Umbilical cord (tissue), 2 donors: ENCODE measurements at places on chromosomes 16 and 17. TPM values are rescaled to one million over a fixed set of nuclear protein-coding genes. Genes with fewer than 3 reads are reported as not detected.

- DNase-seq = no peak
Measured at GRCh38 chr16:22670044-22670536, 143.9 kb upstream of the HS3ST2 start.

DNA sequence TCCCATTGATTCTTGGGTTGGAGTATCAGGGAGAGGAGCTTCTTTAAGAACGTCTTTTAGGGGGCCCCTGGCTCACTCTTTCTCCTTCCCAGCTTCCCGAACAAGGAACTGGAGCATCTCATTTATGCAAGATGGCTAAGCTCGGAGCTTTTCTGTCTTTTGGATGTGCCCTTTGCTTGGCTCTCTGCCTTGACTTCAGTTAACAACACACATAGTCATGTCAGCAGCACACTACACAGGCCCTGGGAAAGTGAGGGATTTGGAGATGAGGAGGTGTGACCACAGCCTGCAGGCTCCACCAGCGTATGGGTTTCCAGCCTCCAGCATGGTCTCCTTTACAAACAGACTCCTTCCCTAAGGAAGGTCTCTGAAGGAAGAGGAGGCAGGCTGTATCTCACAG is 310.4 kb downstream of the SNX29 start:
- peak; percentile 92 for DNase-seq

GRCh38 chr17:66614469-66614868 is 220.4 kb upstream of the CACNG5 start:
- DNase-seq = no peak

RRAD gene
- total RNA-seq = 19.0 TPM

- peak; percentile 18 for DNase-seq
Measured at GRCh38 chr17:58279016-58279711, 1.6 kb downstream of the MPO start.

- peak; percentile 77 for DNase-seq
Measured at GRCh38 chr17:15351925-15352324, 10.5 kb upstream of the TEKT3 start.

- no peak for DNase-seq
Measured at GRCh38 chr17:4256952-4257351, 6.8 kb downstream of the ANKFY1 start.

- no peak for DNase-seq
Measured at GRCh38 chr17:4542726-4543191, 12.4 kb downstream of the MYBBP1A start.

DNA sequence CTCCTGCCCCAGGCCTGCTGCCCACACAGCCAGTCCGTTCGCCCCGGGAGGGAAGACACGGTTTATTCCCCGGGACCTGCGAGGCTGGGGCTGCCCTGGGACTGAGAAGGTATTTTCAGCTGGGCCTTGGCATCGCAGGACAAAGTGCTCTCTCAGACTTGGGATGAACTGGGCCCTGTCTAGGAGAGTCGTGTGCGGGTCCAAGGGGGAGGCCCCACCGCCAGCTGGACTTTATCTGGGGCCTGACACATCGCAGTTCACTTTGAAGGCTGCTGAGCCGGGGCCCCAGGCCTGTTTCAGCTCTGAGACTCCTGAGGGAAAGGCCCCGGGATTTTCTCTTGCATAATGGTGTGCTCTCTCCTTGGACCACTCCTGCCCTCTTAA is 6.8 kb downstream of the CRISPLD2 start:
- peak; percentile 98 for DNase-seq

- DNase-seq = no peak
Measured at GRCh38 chr17:44351961-44352827, 7.1 kb downstream of the GRN start.

OMG gene
- 9.9 TPM for total RNA-seq

COX6A2 gene
- not detected for total RNA-seq

KRTAP2-1 gene
- not detected for total RNA-seq

NPIPB6 gene
- total RNA-seq = not detected

- DNase-seq = peak; percentile 98
Measured at GRCh38 chr17:62625870-62626200, 1.6 kb upstream of the MRC2 start.

LHX1 gene
- 2.9 TPM for total RNA-seq

DNA sequence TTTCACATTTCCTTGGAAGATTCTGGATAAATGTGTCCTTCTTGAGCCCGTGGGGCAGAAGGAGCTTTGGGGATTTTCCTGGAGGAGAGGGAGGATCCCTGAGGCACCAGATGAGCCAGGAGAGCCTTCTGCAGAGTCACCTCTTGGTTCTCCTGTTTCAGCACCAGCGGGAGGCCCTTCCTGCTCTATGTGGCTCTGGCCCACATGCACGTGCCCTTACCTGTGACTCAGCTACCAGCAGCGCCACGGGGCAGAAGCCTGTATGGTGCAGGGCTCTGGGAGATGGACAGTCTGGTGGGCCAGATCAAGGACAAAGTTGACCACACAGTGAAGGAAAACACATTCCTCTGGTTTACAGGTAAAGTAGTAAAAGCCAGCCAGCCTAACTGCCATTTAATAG is 77.1 kb downstream of the ARSG start:
- DNase-seq = no peak

- no peak for DNase-seq
Measured at GRCh38 chr16:17499223-17499902, 28.6 kb upstream of the XYLT1 start.

DNA sequence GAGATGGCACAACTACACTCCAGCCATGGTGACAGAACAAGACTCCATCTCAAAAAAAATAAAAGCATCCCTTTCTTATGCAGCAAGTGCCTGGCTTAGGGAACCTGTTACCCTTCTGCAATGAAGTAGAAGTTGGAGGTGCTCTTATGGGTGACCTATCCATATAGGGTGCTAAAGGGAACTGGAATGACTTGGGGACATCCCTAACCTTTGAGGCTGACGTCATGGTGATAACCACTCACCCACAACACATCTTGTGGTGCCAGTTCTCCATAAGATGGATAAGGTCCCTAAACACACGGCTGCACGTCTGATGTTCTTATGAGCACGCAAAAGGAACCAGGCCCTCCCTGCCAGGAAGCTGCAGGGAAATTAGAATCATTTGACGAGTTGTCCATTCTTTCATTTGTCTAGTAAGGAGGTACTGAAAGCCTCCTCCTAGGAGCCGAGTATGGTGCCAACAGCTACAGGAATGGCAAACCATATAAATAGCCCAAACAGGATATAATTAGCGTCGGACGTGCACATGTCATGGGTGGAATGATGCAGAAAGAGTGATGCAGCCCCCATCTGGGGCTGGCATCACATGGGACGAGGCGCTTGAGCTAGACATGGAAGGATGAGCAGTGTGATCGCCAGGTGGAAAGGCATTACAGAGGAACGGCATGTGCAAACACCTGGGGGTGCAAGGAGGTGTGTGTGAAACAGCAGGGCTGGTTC is 52.5 kb downstream of the ARHGAP27 start:
- no peak for DNase-seq

RMI2 gene
- total RNA-seq = 17.1 TPM

- no peak for DNase-seq
Measured at GRCh38 chr17:66782851-66783250, 52.1 kb upstream of the CACNG5 start.

SPN gene
- total RNA-seq = 0.96 TPM

RNF157 gene
- 0.96 TPM for total RNA-seq

GRCh38 chr17:42403150-42403549 is 14.9 kb upstream of the STAT3 start:
- DNase-seq = no peak

ABCC12 gene
- not detected for total RNA-seq

PIRT gene
- 0.24 TPM for total RNA-seq

GRCh38 chr17:72677108-72677507 is 415.4 kb downstream of the SLC39A11 start:
- no peak for DNase-seq

DNA sequence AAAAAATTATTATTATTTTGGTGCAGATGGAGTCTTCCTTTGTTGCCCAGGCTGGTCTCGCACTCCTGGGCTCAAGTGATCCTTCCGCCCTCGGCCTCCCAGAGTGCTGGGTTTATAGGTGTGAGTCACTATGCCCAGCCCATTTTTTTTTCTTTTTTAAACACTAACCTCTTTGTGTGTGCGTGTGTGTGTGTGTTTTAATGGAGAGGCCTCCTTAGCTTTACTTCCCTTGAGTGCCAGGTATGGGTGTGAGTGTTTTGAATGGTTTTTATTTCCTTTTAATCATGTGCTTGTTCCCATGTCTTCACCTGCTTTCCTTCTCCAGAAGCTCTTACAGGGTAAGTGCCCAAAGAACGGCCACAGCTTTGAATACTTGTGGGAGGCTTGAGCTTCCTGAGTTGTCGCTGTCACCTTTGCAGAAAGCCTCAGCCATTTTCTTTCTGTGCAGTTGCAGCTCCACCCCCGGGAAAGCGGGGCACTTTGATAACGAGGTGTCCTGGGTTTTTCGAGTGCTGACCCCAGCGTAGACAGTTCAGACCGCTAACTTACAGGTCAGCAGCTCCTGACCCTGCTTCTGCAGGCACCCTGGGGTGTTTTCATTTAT is 22.6 kb downstream of the AKAP1 start:
- no peak for DNase-seq

- no peak for DNase-seq
Measured at GRCh38 chr17:55601874-55602364, 90.7 kb upstream of the SMIM36 start.

DNA sequence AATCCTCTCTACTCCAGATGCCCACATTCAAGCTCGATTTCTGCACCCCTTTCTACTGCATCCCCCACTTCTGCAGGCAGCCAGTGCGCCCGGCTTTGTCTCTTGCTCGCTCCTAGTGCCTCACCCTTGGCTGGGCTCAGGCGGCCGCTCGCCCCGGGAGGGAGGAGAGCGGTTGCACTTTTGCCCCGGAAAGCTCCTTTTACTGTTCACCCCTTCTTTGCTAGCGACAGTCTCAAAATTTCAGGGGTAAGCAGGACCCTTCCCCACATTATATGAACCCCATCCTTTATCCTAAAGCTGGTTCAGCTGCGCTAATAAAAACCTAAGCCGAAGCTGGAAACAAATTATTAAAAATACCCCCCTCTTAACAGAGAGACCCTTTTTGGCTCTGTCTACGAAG is 1.0 kb downstream of the HOXB5 start:
- no peak for DNase-seq

DNA sequence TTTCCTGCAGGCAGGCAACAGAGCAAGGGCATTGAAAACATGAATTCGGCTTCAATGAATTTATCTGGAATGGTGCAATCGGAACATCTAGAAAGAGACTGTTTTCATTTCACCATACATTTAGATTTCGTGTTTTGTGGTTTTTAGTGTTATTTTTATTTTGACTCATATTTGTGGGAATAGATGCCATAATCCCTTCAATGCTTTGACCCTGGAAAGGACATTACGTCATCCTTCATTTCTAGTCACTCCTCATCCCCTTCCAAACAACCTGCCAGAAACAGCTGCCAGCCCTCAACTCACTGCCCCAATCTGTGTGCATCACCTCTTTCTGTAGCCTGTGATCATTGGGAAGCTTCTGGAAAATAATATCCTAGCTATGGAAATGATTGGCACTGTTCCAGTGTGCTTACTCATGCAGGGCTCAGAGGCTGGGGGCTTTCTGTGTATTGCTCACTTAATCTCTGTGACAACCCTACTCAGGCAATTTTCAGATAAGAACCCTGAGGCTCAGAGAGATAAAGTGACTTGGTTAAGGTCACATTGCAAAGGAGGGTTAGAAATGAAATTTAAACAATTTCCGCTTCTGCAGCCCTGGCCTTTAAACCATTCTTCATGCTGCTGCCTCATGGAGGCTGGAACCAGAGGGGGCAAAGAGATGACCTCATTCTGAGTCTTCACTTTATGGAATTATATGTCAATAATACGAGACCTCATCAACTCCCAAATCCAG is 9.5 kb upstream of the KSR1 start:
- peak; percentile 87 for DNase-seq

HID1 gene
- 8.9 TPM for total RNA-seq

NLRC3 gene
- 9.1 TPM for total RNA-seq

- DNase-seq = peak; percentile 64
Measured at GRCh38 chr16:5490499-5490898, 392.9 kb upstream of the EEF2KMT start.

MYH2 gene
- 0.72 TPM for total RNA-seq

PHF23 gene
- 29.1 TPM for total RNA-seq

DNA sequence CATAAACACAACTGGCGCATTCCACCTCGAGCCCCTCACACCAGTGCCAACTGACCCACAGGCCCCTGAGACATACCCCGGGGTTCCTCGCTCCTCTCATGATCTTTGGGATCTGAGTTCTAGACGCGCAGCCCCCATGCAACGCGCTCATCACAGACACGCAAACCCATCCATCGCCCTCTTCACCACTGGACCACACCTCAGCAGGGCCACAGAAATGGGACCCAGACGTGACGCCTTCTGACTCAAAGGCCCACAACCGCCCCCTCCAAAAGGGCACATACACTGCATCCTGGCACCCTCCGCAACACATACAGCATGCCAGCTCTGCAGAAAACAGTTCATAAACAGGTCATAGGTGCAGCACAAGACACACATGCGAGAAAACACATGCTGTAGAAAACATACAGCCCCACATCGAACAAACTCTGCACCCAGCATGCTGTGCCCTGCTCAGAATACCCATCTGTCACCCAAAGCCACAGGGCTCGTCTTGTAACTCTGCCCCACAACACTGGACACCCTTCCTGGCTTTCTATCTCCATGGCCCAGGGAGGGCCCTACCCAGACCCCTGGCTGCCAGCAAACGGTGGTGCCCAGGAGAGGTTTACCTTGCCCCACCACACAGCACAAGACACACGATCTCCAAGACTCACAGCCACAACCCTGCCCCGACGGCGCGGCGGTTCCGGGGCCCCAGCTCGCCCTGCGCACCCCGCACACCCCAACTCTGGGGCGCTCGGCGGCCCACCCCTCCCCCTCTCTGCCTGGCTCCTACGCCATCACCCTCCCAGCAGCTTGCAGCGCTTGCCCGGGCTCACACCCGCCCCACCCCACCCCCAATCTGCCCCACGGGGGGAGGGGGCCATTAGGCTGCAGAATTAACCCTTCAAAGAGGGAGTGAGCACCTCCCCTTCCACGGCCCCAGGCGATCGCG is 887 bp downstream of the ZBTB4 start:
- peak; percentile 40 for DNase-seq

TANGO6 gene
- total RNA-seq = 17.6 TPM

GRCh38 chr16:47492428-47493377 is 31.6 kb downstream of the PHKB start:
- peak; percentile 60 for DNase-seq

- DNase-seq = peak; percentile 26
Measured at GRCh38 chr16:88739139-88739976, 33.1 kb downstream of the CTU2 start.

PEX12 gene
- 5.5 TPM for total RNA-seq

UNC13D gene
- 8.9 TPM for total RNA-seq

CHST5 gene
- 1.4 TPM for total RNA-seq

KRT25 gene
- not detected for total RNA-seq

NOG gene
- total RNA-seq = 2.2 TPM
